ENCODE measurements at places on chromosomes 13 and 19. TPM values are rescaled to one million over a fixed set of nuclear protein-coding genes. Genes with fewer than 3 reads are reported as not detected.

The SMIM44 gene
- total RNA-seq, result not detected

The DHDH gene
- total RNA-seq, result not detected

The NTF4 gene
- not detected for total RNA-seq

- no peaks in the 10 kb centered on the region for H3K4me1 ChIP-seq
- no peaks in the 10 kb centered on the region for H3K36me3 ChIP-seq
- no peak overlapping the region for H3K27ac ChIP-seq
- DNase-seq, result no peak
- H3K27me3 ChIP-seq, result no peaks in the 10 kb centered on the region
- H3K4me3 ChIP-seq, result no peak overlapping the region
Measured at GRCh38 chr13:52767949-52768516, 28.4 kb upstream of the CNMD start.

DNA sequence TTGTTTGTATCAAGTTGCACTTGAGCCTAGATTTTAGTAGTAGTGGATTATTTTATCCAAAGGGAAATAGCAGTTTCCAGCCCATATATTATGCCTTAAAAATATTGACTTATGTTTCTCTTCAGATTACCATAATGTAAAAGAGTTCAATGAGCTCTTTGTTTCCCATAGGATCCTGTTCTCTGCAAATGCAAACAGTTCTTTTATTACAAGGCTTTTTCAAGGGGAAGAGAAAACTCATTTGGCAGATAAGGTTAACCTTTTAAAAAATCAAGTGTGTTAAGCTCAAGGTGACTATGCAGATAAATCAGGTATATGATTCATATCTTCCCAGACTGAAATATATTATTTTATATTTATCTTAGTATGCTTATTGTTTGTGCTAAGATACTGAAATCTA, 961.2 kb upstream of the SPRY2 start:
- no peaks in the 10 kb centered on the region for H3K4me1 ChIP-seq
- no peaks in the 10 kb centered on the region for H3K36me3 ChIP-seq
- no peaks in the 10 kb centered on the region for H3K27me3 ChIP-seq
- H3K27ac ChIP-seq, result no peak overlapping the region
- DNase-seq, result no peak

DNA sequence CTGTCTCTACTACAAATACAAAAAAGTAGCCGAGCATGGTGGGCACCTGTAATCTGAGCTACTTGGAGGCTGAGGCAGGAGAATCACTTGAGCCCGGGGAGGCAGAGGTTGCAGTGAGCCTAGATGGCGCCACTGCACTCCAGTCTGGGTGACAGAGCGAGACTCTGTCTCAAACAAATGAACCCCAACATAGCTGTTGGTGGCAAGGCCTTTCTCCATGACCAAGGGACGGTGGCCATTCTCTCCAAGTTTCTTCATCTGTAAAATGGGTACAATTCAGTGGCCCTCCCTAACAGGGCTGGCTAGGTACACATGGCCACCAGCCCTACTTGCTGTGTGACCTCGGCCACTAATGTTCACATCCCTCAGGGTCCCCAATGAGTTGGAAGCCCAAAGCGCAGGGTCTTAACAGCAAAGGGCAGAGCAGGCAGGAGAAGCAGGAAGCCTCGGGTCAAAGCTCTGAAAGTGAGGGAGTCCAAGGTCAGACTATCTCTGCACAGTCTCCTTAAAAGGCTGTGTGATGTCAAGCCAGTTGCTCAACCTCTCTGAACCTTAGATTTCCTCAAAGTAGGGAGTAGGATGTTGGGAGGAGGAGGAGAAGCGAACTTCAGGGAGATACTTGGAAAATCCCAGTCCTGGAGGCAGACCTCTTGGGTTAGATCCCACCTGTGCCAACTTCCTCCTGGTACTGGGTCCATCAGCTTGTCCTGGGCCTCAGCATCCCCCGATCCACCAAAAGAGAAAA, 2.7 kb downstream of the JUND start:
- H3K27ac ChIP-seq, result peak overlapping the region; percentile 100
- no peak for DNase-seq
- H3K27me3 ChIP-seq, result no peaks in the 10 kb centered on the region
- H3K36me3 ChIP-seq, result peaks cover 2% of the 10 kb centered on the region
- peak overlapping the region; percentile 84 for H3K4me3 ChIP-seq

Data from liver (tissue), 10 donors.